K562 (cell line): ENCODE measurements at places on chromosomes 1 and 21. TPM values are rescaled to one million over a fixed set of nuclear protein-coding genes. Genes with fewer than 3 reads are reported as not detected.

DNA sequence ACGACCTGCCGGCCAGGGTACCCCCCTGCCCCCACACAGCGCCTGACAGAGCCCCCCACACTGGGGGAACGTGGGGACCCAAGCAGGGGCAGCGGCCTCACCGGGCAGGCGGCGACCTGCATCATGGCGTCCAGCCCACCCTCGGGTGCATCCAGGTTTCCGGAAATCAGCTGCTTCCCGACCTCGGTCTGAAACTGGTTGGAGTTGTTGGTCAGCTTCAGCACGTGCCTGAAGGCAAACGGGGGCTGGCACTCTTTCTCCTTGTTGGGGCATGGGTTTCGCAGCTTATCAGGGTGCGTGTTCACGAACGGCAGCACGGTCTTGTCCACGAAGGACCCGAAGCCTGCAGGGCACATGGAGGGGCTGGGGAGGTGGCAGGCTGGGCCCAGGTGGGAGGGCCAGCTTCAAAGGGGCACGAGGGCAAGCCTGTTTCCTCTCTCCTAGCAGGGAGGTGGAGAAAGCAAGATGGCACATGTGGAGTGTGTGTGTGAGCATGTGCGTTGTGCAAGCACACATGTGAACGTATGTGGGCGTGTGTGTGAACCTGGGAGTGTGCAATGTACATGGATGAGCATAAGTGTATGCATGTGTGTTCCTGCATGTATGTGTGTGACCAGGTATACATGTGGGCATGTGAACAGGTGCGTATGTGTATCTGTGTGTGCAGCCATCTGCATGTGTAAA is 19.2 kb downstream of the ITGB2 start:
- no peak for DNase-seq
- H3K4me1 ChIP-seq: peaks cover 76% of the 10 kb centered on the region
- H3K36me3 ChIP-seq: no peaks in the 10 kb centered on the region; the same call in 2 of the 3 replicates
- H3K27me3 ChIP-seq: peaks cover 82% of the 10 kb centered on the region

DNA sequence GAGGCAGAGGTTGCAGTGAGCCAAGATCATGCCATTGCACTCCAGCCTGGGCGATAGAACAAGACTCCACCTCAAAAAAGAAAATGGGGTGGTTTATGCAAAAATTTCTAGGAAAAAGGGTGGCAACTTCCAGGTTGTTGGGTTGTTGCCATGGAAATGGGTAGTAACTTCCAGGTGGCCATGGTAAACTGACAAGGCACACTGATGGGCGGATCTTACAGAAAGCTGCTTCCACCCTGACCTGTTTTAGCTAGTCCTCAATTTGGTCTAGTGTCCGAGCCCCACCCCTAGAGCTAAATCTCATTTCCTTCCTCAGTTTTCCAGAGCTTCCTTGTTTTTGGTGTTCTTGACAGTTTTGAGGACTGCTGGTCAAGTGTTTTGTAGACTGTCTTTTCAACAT is 13.6 kb downstream of the KLHDC7A start:
- H3K27me3 ChIP-seq: peaks cover 2% of the 10 kb centered on the region; the same call in 1 of the 3 replicates
- no peak for DNase-seq
- H3K4me3 ChIP-seq: no peak overlapping the region
- H3K4me1 ChIP-seq: no peaks in the 10 kb centered on the region
- H3K36me3 ChIP-seq: no peaks in the 10 kb centered on the region
- no peak overlapping the region for H3K27ac ChIP-seq

- DNase-seq: no peak
- no peaks in the 10 kb centered on the region for H3K36me3 ChIP-seq
- H3K27me3 ChIP-seq: no peaks in the 10 kb centered on the region
- H3K4me3 ChIP-seq: no peak overlapping the region
Measured at GRCh38 chr1:62377043-62377562, 57.9 kb upstream of the KANK4 start.

DNA sequence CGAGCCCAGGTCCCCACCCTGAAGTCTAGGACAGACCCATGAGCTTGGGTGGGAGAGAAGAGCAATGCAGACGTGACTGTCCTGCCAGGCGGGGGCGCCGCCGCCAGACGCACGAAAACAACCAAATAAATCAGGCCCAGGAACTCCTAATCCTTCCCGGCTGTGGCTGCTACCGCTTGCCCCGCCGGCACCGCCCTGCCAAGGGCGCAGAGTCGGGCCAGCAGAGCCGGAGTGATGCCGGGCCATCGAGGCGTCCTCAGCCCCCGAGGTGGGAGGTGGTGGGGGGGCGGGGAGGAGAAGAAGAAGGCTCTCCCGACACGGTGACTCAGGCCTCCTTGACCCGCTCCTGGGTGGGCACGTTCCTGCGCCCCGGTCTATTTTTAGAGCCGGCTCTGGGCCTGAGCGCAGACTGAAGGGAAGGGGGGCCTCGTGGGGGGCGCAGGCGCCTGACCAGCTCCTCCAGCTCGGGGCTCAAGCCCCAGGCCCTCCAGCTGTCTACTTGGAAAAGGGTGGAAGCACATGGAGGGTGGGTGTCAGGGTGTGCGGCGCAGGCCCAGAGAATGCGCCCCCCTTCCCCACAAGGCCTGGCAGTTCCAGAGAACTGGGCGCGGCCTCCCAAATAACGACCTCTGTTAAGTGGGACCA is 10.7 kb upstream of the COL16A1 start:
- H3K4me3 ChIP-seq: peak overlapping the region; percentile 24
- no peaks in the 10 kb centered on the region for H3K36me3 ChIP-seq
- peaks cover 34% of the 10 kb centered on the region for H3K27me3 ChIP-seq
- H3K4me1 ChIP-seq: peaks cover 33% of the 10 kb centered on the region

The RHD gene
- total RNA-seq: 17.5 and 17.8 TPM in 2 replicates
